ENCODE measurements at places on chromosomes 1 and 21. TPM values are rescaled to one million over a fixed set of nuclear protein-coding genes. Genes with fewer than 3 reads are reported as not detected.

ZNF683 gene
- total RNA-seq = not detected

C1QC gene
- total RNA-seq = 254 TPM

CTSE gene
- total RNA-seq = not detected

OR2G6 gene
- not detected for total RNA-seq

FBXO2 gene
- total RNA-seq = 4.7 TPM

SLC16A4 gene
- total RNA-seq = 16.6 TPM

TFF1 gene
- total RNA-seq = not detected

SYNJ1 gene
- 10.6 TPM for total RNA-seq

NBPF10 gene
- 2.6 TPM for total RNA-seq

GBP6 gene
- total RNA-seq = not detected

TLR5 gene
- total RNA-seq = 6.8 TPM

HNRNPR gene
- 67.5 TPM for total RNA-seq

GJC2 gene
- 7.6 TPM for total RNA-seq

ODR4 gene
- 12.2 TPM for total RNA-seq

CAPN8 gene
- not detected for total RNA-seq

CDC7 gene
- 3.2 TPM for total RNA-seq

HSPA6 gene
- 6.6 TPM for total RNA-seq

GPR37L1 gene
- total RNA-seq = 0.39 TPM

FAM151A gene
- not detected for total RNA-seq

LCE1C gene
- not detected for total RNA-seq

VANGL2 gene
- total RNA-seq = 8.5 TPM

KRTAP20-1 gene
- not detected for total RNA-seq

IL6R gene
- total RNA-seq = 59.4 TPM

NEGR1 gene
- 33.3 TPM for total RNA-seq

ARTN gene
- total RNA-seq = not detected

LCE2B gene
- not detected for total RNA-seq

VASH2 gene
- total RNA-seq = 1.3 TPM

TNFAIP8L2 gene
- total RNA-seq = 0.85 TPM

TACSTD2 gene
- total RNA-seq = 3.4 TPM

All from gastroesophageal sphincter (tissue), 4 donors.